Activated T-cell treated with anti-CD3 and anti-CD28 coated beads, Interleukin-2, amount 50 U/mL, for 48 hours (primary cell): ENCODE measurements at places on chromosomes 7 and 10.

GRCh38 chr7:152202056-152202455, 176.6 kb downstream of the GALNT11 start:
- DNase-seq: no peak

GRCh38 chr10:27369880-27370279, 129.3 kb upstream of the ACBD5 start:
- DNase-seq: no peak

GRCh38 chr10:133229265-133230043, 563 bp upstream of the UTF1 start:
- DNase-seq: no peak

DNA sequence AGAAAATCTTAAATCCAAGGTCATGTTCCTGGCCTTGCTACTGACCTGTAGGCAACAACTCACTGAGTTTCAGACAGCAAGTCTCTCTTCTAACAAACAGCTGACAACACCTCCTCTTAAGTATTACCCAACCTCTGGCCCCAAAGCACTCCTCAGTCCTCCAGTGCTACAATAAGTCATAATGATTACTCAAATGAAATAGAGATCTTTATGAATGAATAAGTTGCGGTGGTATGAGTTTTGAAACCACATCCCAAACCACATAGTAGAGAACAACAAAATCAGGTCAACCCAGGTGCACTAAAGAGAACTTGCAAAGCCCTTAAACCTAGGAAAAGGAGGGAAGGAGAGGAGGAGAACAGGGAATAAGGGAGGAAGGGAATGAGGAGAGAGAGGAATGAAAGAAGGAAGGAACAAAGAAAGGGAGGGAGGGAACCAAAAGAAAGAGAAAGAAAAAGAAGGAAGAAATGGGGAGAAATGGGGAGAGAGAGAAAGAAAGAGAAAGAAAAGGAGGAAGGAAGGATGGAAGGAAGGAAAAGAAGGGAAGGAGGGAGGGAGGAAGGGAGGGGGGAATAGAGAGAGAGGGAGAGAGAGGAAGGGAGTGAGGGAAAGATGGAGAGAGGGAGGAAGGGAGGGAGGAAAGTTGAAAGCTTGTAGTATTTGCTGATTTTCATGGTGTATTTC, 142.8 kb upstream of the CALCR start:
- DNase-seq: no peak

DNA sequence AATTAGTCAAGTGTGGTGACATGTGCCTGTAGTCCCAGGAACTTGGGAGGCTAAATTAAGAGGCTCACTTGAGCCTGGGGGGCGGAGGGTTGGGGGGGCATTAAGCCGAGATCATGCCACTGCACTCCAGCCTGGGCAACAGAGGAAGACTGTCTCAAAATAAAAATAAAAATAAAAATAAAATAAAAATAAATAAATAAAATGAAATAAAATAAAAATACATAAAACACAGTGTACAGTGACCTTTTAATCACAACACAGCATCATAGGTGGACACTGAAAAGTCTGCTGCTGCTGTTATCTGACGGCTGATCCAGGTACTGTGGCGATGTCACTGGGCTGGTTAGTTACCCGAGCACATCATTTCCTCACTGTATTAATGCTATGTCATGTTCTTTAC, 27.1 kb downstream of the LARP4B start:
- DNase-seq: no peak

- no peak for DNase-seq
Measured at GRCh38 chr10:107415446-107415845, 250.9 kb upstream of the SORCS1 start.

- no peak for DNase-seq
Measured at GRCh38 chr7:34844406-34844805, 186.4 kb downstream of the NPSR1 start.

DNA sequence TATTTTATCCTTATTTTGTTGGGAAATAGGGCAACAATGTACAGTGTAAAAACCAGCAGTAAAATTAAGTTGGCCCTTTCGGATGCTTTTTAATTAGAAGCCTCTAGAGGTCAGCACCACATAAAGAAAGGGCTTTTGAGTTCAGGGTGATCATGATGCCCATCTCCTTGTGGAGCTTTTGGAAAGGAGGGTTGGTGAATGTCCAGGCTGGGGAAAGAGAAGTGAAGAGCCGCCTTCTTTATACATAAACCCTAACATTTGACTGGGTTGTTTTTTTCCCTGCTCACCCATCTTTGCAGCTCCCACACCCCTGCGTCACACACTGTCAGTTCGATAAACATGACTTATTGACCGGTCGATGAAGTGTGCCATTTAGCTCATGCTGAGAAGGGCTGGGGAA, 29.8 kb downstream of the MTURN start:
- no peak for DNase-seq

DNA sequence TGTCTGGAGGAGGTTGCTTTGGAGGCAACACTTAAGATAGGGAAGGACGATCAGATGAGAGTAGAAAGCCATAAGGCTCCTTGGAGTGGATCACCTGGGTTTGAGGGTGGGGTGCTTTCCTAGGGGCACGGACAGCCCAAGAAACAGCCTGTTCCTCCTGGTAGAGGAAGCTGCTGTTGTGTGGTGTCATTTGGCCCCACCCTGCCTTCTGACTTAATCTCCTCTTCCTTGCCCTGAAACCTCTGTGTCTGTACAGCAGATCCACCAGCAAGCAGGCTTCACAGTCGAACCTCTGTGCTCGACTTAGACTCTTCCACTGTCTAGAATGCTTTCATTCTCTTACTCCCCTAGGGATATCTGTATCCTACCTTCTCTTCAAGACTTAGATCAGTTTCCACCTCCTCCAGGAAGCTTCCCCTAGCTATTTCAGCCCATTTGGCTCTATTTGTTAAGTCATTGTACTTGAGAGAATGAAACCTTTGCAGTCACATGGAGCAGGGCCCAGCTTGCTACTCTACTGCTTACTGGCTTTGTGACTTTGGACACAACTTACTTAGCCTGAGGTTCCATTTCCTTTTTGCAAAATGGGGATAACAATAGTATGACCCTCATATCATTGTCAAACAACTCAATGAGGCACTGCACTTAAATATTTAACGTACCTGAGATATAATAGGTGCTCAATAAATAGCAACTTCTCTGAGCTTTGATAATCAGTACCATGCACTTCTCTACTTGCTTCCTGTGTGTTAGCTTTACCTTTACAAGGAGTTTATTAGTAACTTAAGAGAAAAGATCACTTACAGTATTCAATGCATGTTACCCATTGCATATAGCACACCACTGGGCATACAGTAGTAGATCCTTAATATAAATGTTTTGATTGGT, 5.0 kb downstream of the MXI1 start:
- DNase-seq: peak; percentile 49
